ENCODE measurements at places on chromosomes 1 and 21. TPM values are rescaled to one million over a fixed set of nuclear protein-coding genes. Genes with fewer than 3 reads are reported as not detected.

Gene SERTAD4
- total RNA-seq = 8.0 TPM

Gene SPATA21
- not detected for total RNA-seq

Gene ZBTB40
- total RNA-seq = 21.8 TPM

Gene FNDC5
- 1.3 TPM for total RNA-seq

DNA sequence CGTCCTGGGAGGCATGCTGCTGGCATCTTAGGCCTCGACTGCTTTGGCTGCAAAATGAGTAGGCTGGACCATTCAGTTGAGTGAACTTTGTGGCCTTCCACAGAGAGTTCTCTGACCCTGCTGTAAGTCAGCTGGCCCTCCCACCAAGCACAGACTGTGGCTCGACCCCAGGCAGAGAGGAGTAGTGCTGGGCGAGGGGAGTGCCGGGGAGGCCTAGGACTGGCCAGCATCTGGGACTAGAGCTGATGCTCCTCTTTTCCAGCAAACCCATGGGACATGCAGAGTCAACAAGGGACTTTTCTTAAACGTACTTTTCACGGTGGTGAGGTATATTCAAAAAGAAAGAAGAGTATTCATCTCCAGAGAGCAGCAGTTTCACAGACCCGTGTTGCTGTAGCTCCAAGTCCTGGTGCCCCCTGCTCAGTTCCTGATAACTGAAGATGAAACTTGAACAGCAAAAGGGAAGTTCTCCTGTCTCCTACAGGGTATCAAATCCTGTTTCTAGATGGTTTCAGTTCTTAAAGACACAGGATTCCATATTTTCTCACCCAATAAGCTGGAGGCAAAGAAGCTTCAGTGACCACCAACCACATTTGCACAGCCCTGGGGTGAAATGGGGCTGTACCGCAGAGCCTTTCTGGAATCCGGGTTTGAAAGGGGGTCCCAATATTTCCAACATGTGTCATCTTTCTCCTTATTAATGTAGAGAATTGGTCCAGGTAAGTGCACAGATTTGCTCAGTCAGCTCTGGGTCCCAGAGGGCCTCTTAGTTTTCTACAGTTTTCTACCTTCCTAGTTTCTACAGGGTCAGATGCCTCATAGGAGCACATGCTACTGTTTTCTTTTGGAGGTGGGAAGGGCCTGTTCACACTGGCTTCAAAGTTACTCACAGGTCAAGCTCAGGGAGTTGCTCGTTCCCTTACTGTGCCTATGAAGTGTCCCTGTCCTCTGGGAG, 20.9 kb downstream of the BATF3 start:
- no peak overlapping the region for H3K4me3 ChIP-seq
- H3K4me1 ChIP-seq = peaks cover 10% of the 10 kb centered on the region
- no peak for DNase-seq
- H3K36me3 ChIP-seq = no peaks in the 10 kb centered on the region

All from A673 (cell line).